ENCODE measurements at places on chromosomes 16 and 17.

DNA sequence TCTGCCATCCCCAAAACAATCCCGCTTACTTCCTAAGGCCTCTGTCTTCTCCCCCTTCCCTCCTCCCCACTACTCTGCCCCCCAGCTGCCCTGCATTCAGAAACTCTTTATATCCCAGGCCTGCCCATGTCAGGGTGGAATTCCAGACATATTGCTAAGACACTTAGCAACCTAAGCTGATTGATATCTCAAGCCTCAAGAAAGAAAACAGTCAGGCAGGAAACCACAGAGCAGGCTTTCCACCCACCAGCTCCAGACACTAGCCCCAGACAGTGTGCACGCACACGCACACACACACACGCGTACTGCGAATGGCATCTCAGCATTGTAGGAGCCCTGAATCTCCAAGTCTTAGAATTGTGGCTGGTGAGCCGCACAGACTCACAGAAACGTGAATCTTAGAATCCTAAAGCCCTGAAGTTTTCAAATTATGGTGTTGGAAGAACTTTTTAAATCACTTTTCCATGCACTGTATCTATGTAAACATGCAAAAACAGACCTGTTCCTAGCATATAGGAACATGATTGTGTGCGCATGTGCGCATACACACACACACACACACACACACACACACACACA, 8.8 kb upstream of the LPCAT2 start:
- no peak for DNase-seq

- no peak for DNase-seq
Measured at GRCh38 chr16:66935314-66936011, at the start of gene CES2. Gene CES2 (plus strand): TSS chr16:66935516. CDS start chr16:66935636, 120 bp downstream.

- no peak for DNase-seq
Measured at GRCh38 chr16:80788027-80788426, 16.4 kb downstream of the CDYL2 start.

GRCh38 chr16:23608194-23608593, 12.1 kb upstream of the NDUFAB1 start:
- no peak for DNase-seq

- no peak for DNase-seq
Measured at GRCh38 chr17:73802314-73802713, 158.1 kb upstream of the SDK2 start.

- DNase-seq = no peak
Measured at GRCh38 chr17:29664743-29665480, 42.2 kb upstream of the CORO6 start.

DNA sequence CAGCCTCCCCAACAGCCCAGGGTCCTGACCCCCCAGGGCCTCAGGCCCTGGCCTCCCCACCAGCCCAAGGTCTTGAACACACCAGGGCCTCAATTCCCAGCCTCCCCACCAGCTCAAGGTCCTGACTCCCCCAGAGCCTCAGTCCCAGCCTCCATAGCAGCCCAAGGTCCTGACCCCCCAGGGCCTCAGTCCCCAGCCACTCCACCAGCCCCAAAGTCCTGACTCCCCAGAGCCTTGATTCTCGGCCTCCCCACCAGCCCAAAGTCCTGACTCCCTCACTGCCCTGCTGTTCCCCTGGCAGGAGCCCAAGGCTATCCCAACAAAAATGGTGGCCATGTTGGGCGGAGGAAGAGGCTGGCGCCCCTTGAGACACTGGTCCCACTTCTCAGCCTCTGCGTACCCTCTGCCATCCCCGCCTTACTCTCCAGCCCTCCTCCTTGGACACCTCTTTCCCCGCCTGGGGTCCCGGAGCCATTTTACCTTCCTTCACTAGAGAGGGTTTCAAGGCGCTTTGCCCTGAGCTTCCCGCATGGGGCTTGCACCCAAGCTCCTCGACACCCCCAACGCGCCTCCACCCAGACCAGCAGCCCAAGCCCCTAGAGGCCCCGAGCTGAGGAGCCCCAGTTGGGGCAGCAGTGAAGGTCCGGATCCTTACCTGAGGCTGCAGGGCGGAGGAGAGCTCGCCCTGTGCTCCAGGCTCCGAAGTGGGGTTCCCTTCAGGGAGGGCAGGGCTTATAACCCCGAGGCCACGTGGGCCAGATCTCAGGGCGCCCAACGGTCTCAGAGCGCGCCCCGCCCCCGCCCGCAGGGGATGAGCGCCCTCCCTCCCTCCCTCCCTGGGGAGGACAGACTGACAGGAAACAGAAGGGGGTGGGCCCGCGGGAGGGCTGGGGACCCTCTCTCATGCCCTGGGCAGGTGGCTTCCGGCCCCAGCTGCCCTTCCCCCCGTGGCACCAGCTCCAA, 3.5 kb upstream of the TSPOAP1 start:
- DNase-seq = no peak

GRCh38 chr16:69523566-69524305, 42.0 kb upstream of the NFAT5 start:
- DNase-seq = no peak

- no peak for DNase-seq
Measured at GRCh38 chr17:34051046-34051445, 204.0 kb upstream of the CCL2 start.

- DNase-seq = no peak
Measured at GRCh38 chr17:77504652-77505155, 363.9 kb downstream of the SEC14L1 start.

DNA sequence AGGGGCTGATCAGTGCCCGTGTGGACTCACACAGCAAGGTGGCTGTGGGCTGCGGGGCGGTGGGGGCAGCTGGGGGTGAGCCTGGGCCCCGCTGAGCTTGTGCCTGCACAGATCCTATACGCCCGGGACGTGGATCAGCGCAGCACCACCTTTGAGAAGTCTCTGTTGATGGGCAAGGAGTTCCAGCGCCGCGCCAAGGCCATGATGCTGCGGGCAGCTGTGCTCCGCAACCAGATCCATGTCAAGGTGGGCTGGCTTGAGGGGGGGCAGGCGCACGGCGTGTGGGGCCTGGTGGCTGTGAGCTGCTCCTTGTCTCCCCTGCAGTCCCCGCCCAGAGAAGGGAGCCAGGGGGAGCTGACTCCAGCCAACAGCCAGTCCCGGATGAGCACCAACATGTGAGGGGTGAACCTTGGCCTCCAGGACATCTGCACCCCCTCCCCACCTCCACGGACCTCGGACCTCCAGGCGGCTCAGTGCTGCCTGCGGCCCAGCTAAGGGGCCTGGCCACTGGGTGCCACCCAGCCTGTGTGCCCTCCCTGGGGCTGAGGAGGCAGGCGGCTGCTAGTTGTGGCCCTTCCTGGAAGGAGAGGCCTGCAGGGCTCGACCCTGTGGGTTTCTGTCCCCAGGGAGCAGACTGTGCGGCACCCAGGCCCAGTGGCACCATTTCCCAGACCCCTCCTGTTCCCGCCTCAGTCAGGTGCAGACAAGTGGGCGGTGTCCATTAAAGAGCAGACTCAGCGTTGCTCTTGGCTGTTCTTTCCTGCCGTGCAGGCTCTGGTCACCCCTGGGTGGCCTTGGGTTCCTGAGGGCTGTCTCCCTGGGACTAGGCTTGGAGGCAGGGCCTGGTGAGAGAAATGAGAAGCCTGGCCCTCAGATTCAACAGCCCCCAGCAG, 5.3 kb downstream of the GPS1 start:
- DNase-seq = no peak

GRCh38 chr16:87201052-87201451, 116.1 kb downstream of the C16orf95 start:
- DNase-seq = no peak

Data from urinary bladder (tissue), 4 donors.